ENCODE measurements at places on chromosomes 2 and 18. TPM values are rescaled to one million over a fixed set of nuclear protein-coding genes. Genes with fewer than 3 reads are reported as not detected.

- no peak for DNase-seq
Observed at GRCh38 chr2:83596592-83597282, 862.3 kb downstream of the SUCLG1 start.

- DNase-seq: no peak
Observed at GRCh38 chr2:74862020-74862964, 28.4 kb downstream of the HK2 start.

DNA sequence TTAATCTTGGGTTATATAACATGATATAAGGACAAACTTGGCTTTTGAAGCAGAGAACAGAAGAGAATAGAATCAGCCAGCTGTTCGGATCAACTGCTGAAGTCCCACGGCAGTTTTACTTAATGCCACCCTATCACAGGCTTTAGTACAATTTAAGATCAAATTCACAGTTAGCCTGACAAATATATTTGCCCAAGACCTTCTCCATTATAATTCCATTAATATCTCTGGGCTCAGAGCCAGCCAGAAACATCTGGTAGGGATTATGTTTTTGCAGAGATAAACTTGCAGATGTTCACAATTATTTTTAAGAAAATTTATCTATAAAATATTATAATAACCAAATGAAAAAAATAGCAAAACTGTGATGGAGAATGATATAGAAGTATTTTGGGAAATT lies 381.4 kb downstream of the RAD51AP2 start:
- no peak for DNase-seq

GRCh38 chr2:198054299-198054698 lies 249.9 kb downstream of the PLCL1 start:
- DNase-seq: no peak

DNA sequence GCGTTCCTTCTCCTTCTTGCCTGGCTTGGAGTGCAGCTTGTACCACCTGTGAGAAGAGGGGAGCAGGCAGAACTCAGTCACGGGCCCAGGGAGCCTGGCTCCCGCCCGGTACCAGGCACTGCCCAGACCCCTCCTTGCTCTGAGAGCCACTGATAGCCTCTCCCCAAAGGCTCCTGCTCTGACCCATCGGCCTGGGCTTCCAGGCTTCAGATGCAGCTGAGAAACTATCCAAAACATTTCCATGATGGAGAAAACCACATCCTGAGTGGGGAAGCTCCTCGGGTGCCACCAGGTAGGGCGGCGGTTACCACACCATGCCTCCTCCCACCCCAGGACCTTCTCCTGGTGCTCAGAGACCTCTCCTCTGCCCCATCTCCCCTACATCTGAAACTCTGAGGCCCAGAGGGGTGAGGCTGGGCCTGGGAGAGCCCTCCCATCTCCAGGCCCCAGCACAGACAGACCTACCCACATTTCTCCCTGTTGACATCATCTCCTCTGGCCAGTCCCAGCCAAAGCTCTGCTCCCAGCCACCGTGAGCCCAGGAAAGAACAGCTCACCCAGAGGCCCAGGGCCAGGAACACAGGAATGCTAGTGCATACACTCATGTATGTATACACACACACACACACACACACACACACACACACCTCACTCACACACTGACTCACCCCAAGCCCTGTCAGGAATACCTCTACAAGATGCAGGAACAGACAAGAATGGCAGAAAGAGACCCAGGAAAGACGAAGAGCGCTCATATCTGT lies 17.9 kb upstream of the SFXN5 start:
- DNase-seq: no peak

DNA sequence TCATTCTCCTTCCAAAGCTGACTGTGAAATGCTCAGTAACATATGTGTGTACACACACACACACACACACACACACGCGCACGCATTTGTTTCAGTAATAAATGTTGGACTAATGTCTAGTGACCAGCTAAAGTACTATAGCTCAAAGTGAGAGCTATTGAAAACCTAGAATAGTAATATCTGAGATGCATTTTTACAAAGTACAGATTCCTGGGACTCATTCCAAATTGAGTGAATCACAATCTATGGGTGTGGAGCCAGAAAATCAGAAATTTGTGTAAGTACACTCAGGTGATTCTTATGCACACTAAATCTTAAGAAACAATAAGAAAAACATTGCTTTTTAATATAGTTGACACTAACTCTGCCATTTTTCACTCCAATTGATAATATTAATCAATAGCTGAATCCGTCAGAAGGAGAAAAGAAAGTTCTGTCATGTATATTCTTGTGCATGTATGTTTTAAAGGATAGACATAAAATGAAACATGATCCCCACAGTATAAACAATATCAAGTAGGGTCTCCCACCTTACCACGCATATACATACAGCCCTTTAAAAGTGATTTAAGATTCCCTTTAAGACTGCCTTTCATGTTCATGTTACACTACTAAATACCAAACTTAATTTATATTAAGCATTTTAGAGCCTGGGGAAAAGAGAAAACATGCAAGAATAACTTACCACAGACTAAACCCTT lies 123.5 kb downstream of the ATAD2B start:
- DNase-seq: no peak

DNA sequence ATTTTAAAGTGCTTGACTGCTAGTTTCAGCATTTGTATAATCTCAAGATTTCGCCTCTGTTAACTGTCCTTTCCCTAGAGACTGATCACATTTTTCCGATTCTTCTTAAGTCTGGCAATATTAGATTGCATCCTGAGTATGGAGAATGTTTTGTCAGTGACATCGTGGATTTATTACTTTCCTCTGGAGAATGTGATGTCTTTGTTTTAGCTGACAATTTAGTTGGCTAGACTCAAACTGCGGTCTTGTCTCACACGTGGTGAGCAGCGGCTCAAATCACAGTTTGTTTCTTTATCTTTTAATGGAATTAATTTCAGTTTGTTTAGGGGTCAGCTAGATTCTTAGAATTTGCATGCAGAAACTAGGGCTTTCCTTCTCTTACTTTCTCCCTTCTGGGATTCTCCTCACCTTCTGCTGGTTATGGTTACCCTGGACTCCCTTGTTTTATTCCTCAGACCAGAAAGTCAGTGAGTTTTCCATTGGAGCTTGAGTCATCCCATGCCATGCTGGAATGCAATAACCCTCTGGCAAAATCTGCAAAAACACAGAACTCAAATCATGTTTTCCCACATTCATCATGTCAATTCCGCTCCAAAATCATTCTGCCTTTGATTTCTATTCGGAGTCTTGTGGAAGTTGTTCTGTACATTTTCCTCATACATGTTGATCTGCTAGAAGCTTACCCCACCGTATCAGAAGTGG lies 327.2 kb upstream of the TRIB2 start:
- no peak for DNase-seq

- peak; percentile 2 for DNase-seq
Observed at GRCh38 chr18:70554854-70555445, 266.1 kb downstream of the SOCS6 start.

DNA sequence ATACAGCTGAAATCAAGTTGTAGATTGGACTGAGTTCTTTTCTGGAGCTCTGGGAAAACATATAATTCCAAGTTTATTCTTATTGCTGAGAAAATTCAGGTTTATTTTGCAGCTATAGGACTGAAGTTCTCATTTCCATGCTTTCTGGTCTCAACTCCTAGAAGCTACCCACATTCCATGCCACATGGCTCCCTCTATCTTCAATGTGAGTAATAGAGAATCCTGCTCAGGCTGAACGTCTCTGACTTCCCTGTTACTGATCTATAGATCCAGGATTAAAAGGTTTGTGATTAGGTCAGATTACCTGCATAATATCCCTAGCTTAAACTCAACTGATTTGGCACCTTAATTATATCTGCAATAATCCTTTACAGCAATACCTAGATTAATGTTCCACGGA lies 453.8 kb upstream of the MC4R start:
- no peak for DNase-seq

DNA sequence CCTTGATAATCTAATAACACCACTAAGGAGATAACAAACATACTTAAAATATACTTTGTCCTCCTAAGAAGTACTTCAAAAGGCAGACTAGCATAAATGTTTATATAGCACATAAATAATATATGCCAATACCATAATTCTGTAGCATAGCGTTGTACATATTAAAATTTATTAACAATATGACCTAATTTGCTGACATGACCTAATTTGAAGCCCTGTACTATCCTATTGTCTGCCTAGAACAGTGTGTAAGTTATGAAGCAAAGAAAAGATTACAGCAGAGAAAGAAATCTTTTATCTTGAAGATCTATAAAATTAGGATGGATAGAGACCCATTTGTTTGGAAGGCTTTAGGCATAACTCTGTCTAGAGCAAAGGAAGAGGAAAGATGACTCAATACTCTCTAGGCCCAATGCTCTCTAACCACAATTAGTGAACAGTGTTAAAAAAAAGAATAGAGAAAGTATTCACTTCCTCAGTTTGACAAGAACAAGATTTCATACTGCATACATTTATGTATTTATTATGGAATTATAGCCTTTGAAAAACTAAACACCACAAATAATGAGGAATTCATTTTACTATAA lies 231.3 kb downstream of the ZRANB3 start:
- DNase-seq: no peak

- no peak for DNase-seq
Observed at GRCh38 chr2:202669841-202670240, 35.1 kb downstream of the FAM117B start.

GRCh38 chr18:57931038-57931437 lies 113.0 kb upstream of the NEDD4L start:
- DNase-seq: no peak

DNA sequence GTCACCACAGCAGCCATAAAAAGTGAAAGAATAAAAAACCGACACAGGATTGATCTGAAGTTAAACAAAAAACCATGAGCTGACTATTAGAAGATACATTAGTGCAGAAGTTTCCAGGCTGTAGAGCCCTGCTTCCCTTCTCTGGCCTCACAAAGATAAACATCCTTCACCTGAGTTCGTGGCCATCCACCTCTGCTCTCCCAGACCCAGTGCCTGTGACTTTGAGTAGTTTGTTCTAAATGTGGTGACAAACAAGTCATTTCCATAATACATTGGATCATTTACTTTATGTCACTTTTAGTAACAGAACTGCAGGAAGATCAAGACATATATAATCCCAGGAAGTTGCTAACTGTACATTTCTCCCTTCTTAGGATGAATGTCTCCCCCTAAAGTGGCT lies 241.9 kb upstream of the MAP2 start:
- DNase-seq: no peak

DNA sequence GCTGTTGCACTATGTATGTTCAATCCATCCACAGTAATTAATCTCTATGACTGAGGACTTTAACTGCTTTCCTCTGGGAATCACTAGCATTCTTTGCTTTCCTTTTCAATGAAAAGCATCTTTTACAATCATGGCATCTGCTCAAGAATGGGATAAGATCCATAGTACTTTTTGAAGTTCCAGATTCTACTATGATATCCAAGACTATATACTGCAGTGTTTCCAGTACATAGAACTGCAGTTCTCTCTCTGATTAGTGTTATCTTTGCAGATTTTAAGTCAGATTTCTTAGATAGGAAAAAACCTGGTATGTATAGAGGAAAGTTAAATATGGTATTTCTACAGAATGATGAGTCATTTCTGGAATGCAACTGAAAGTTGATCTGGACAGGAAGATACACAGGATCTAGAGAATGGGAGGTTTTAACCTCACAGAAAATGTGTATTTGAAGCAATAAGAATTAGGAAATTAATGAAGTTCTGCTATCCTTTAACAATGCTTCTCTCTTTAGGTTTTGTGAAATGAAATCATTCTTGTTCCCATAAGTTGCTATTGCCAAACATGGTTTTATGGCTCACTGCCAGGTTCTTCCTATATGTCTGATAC lies 670.7 kb downstream of the ERBB4 start:
- no peak for DNase-seq

GRCh38 chr2:201260302-201260800 lies at the start of gene CASP8:
Gene CASP8, plus strand, starts transcription at chr2:201260536. Its CDS starts 5,951 bp downstream, at chr2:201266487.
- DNase-seq: no peak

GRCh38 chr2:100513650-100514049 lies 43.4 kb downstream of the NMS start:
- no peak for DNase-seq

DNA sequence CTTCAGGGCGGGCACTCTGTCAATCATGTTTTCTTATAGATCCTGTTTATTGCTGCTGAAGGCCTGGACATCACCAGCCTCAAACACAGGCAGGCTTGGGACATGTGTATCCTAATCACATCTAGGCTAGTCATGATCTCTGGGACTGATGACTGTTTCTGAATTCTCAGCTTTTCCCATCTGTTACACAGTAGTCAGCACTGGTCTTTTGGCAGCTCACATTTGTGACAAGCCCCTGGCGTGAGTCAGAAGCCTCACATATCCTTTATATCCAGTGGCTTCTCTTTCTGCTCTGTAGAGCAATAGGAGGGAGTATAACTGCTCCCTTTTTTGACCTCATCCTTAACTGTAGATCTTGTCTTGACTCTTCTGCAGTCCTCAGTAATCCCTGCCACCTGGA lies 4.5 kb downstream of the SEMA4F start:
- DNase-seq: peak; percentile 31

DNA sequence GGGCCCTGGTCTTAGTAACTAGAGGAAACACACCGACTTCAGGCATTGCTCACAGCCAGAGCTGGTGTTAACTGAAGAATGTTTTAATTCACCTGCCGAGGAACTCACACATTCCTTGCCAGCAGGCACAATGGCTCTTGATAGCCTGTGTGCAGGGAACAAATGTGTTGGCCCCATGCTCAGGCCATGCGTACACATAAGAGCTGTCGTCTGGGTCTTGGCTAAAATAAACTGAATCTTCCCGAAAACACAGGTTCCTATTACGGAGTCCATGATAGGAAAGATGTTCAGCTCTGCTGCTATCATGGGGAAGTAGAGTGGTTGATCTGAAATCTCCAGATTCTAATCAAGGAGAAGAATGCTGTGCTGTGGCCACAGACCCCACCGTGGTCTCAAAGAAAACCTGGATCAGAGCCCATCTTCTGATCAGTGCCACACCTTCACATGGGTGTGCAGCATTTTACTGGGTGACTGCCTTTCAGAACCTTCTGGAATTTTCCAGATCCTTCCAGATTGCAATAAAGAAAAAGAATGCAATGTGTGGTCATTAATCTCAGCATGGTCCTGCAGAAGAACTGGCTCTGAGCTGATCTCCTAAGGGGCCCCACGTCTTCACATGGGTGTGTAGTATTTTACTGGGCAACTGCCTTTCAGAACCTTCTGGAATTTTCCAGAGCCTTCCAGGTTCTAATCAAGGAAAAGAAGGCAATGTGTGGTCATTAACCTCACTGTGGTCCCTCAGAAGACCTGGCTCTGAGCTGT lies 17.2 kb downstream of the MBP start:
- no peak for DNase-seq

The DSG2 gene
- total RNA-seq: 4.7 TPM

The KIF1A gene
- 217 TPM for total RNA-seq

The SLC11A1 gene
- total RNA-seq: 1.5 TPM

The REG1B gene
- not detected for total RNA-seq

The ALLC gene
- not detected for total RNA-seq

The CD8B2 gene
- total RNA-seq: not detected

The CRYGC gene
- not detected for total RNA-seq

The SPATA3 gene
- total RNA-seq: not detected
